Renal pelvis (tissue), 12 donors: ENCODE measurements at places on chromosomes 11 and 22. TPM values are rescaled to one million over a fixed set of nuclear protein-coding genes. Genes with fewer than 3 reads are reported as not detected.

DNA sequence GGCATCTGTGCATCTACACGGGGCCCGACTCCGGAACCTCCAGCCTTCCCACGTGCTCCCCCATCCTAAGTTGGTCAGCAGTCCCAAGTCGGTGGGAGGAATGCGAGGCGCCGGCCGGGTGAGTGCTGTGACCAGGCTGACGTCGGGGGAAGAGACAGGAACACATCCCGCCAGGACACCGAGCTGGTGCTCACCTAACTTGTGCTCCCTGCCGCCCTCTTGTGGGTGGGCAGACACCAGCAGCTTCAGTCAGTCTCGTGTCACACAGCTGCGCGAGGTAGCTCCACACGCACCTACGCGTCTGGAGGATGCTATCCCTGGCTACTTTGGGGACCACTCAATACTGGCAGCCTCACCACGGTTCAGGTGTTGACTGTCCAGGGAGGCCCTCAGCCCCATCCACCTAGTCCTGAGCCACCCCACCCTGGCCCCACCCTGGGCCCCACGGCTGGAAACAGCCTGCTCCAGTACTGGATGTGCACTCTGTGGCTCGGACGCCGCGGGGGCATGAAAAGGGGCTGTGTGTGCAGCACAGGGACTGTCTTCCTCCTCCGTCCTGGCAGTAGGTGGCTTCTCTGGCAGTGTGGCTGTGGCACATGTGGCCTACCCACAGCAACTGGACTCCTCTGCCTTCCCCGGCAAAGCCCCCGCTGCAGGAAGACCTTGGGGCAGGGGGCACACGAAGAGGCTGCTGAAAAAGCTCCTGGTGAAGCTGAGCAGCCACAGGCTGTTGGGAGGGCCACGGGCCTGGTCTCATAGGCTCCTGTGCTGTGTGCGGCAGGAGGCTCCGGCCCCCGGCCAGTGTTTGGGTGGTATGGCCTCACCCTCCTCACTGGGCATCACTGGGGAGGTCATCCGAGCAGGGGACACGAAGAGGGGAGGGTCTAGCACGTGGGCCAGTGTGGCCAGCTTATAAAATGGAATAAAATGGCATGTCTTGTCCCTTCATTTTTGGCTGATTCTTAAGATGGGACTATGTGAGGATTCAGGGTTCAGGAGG lies 11.2 kb upstream of the BID start:
- no peak for DNase-seq

- DNase-seq: no peak
Observed at GRCh38 chr11:75495749-75496304, 29.9 kb downstream of the GDPD5 start.

OR52H1 gene
- polyA plus RNA-seq: not detected

ROBO4 gene
- polyA plus RNA-seq: 26.4 TPM

GRCh38 chr11:91310085-91310484 lies 914.5 kb upstream of the FAT3 start:
- no peak for DNase-seq

DNA sequence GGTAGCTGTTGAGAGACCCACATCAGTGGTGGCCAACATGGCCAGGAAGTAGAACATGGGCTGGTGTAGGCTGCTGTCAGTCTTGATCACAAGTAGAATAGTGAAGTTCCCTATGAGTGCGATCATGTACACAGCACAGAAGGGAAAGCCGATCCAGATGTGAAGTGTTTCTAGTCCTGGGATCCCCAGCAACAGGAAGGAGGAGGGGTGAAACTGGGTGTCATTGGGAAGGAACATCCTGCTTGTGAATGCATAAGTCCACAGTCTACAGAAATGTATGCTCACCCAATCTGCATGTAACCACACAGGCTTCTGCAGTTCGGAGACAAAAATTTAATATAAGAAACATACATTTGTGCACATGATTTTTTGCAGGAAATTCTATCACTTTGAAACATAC lies at the start of gene OR52E2:
OR52E2 (minus strand) TSS at position 237 of the 400 bp plus-strand sequence; CDS start at position 237, 0 bp downstream.
- no peak for DNase-seq

DDI1 gene
- polyA plus RNA-seq: not detected

- DNase-seq: no peak
Observed at GRCh38 chr22:39906207-39906606, 5.3 kb downstream of the GRAP2 start.

OR4D5 gene
- not detected for polyA plus RNA-seq

TREH gene
- polyA plus RNA-seq: 0.41 TPM

GRCh38 chr11:103920449-103920848 lies 116.0 kb upstream of the DDI1 start:
- DNase-seq: no peak
